ENCODE measurements at places on chromosomes 13 and 19. TPM values are rescaled to one million over a fixed set of nuclear protein-coding genes. Genes with fewer than 3 reads are reported as not detected.

SLC39A3 gene
- total RNA-seq: 40.8 TPM

GNA15 gene
- total RNA-seq: not detected

NAT14 gene
- 125 TPM for total RNA-seq

DMPK gene
- total RNA-seq: 107 TPM

- DNase-seq: no peak
- peaks cover 5% of the 10 kb centered on the region for H3K36me3 ChIP-seq
- peaks cover 20% of the 10 kb centered on the region for H3K4me1 ChIP-seq
- peaks cover 10% of the 10 kb centered on the region for H3K27me3 ChIP-seq
These were observed 4.2 kb upstream of the ISYNA1 start for GRCh38 chr19:18441804-18442788.

DNA sequence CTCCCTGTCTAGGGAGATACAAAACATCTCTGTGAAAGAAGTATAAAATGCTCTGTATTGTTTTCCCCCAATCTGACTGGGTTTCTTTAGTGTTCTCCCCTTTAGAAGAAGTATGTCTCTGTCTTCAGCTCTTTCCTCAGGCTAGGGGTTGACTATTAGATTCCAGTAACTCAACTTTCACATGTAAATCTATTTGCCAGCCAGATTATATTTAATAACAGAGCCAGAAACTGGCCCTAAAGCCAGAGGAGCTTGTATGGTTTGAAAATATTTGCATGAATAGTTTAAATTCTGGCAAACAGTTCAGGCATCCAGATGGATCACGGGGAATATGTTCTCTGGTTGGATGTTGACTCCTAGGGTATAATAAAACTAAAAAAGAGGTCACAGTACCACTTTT is 22.3 kb upstream of the CYSLTR2 start:
- no peaks in the 10 kb centered on the region for H3K4me1 ChIP-seq
- no peak overlapping the region for H3K27ac ChIP-seq
- no peaks in the 10 kb centered on the region for H3K27me3 ChIP-seq
- H3K4me3 ChIP-seq: no peak overlapping the region

DNA sequence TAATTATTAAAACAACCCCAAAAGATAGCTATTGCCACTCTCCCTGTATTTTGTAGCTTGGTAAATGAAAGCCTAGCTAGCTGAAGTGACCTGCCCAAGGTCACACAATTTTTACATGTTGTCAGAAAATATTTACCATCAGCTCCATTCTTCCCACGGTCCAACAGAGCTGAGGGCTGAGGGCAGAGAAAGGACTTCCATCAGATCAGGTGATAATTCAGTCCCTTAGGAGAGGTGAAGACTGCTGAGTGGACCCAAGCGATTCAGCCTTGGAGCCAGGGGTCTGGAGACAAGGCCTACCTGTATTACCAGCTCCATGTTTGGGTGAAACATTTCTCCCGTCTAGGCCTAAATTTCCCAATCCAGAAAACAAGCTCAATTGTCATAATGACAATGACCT is 149.5 kb upstream of the TSHZ3 start:
- no peak for DNase-seq
- H3K36me3 ChIP-seq: no peaks in the 10 kb centered on the region
- peaks cover 2% of the 10 kb centered on the region for H3K27me3 ChIP-seq
- H3K4me3 ChIP-seq: no peak overlapping the region
- no peak overlapping the region for H3K27ac ChIP-seq

DNA sequence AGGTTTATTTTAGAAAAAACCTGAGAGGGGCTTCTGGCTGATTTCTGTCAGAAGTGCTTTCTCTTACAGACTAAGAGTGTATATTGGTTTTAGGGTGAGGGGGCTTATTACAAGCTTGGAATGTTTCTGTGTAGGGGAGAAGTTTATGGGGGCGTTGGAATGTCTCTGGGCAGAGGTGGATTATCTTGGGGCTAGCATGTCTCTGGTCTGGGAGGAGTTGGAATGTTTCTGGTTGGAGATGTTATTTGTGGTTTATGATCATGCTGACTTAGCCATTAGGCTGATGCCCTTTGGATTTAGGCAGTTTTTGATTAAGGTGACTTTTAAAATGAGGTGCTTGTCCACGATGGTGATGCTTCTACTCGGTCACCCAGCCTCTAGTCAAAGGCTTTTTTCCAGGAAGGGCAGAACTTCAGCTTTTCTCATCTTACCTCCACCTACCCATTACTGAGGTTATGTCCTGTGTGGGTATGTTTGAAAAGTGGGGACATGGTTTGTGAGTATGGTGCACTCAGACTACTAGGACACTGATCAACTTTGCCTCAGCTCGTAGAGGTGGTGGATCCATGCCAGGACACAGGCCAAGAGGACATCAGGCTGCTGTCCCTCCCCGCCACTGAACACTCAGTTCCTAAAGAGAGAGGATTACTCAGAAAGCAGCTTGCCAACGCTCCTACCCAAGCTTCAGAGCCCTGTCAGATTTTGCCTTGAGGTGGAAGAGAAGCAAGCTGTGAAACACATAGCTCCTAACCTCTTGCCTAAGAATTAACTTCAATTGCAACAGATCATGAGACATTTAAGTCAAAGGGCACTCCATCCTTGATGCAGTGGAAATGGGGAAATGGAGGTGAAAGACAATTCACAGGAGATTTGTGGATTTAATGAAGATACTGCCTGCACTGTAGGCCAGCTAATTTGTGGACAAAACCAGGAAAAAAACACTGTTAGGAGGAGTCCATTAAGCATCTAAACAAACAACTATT is 63.6 kb downstream of the ZNF44 start:
- H3K27me3 ChIP-seq: peaks cover 5% of the 10 kb centered on the region
- DNase-seq: no peak
- H3K27ac ChIP-seq: peak overlapping the region; percentile 52
- peaks cover 53% of the 10 kb centered on the region for H3K36me3 ChIP-seq
- H3K4me3 ChIP-seq: no peak overlapping the region
- peaks cover 5% of the 10 kb centered on the region for H3K4me1 ChIP-seq

GRCh38 chr19:51688671-51689571 is 4.2 kb upstream of the SPACA6 start:
- DNase-seq: peak; percentile 83
- peak overlapping the region; percentile 96 for H3K4me3 ChIP-seq
- H3K27ac ChIP-seq: peak overlapping the region; percentile 99
- H3K36me3 ChIP-seq: peaks cover 3% of the 10 kb centered on the region

- peak; percentile 67 for DNase-seq
- H3K27ac ChIP-seq: no peak within 1 kb of the TSS
- H3K4me3 ChIP-seq: peak within 1 kb of the TSS; percentile 38
- H3K4me1 ChIP-seq: no peaks in the 10 kb centered on the region
These were observed at the start of gene LRRC8E for GRCh38 chr19:7888145-7888825. TSS of gene LRRC8E (plus strand) at chr19:7888510. CDS start at chr19:7895604, 7,094 bp downstream.

DNA sequence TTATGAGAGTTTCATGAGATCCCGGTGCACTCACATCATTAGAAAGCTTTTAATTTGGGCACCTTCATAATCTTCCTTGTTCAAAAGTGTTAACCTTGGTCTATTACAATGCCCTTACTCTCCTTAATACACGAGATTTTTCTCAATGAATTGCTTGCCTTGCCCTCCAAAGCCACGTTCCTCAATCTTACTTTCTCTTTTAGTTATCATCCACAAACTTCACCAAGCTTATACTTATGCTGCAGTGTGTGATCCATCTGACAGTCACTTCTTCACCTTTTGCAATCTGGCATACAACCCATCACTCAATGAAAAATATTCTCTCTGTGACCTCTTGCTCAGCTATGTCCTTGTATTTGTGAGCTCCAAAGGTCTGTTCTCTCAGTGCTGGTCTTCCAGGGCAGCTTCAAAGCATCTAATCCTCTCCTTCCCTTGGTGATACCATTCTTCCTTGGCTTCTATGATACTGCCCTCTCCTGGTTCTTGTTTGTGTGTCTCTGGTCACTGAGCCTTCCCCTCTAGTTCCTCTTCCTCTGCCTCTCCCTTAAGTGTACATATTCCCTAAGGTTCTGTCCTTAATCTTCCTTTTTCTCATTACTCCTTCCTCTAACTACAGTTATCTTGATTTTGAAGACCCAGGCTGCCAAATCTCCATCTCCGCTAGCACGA is 202.2 kb upstream of the STARD13 start:
- no peak overlapping the region for H3K4me3 ChIP-seq
- no peaks in the 10 kb centered on the region for H3K27me3 ChIP-seq
- H3K36me3 ChIP-seq: peaks cover 13% of the 10 kb centered on the region
- H3K4me1 ChIP-seq: peaks cover 2% of the 10 kb centered on the region

DNA sequence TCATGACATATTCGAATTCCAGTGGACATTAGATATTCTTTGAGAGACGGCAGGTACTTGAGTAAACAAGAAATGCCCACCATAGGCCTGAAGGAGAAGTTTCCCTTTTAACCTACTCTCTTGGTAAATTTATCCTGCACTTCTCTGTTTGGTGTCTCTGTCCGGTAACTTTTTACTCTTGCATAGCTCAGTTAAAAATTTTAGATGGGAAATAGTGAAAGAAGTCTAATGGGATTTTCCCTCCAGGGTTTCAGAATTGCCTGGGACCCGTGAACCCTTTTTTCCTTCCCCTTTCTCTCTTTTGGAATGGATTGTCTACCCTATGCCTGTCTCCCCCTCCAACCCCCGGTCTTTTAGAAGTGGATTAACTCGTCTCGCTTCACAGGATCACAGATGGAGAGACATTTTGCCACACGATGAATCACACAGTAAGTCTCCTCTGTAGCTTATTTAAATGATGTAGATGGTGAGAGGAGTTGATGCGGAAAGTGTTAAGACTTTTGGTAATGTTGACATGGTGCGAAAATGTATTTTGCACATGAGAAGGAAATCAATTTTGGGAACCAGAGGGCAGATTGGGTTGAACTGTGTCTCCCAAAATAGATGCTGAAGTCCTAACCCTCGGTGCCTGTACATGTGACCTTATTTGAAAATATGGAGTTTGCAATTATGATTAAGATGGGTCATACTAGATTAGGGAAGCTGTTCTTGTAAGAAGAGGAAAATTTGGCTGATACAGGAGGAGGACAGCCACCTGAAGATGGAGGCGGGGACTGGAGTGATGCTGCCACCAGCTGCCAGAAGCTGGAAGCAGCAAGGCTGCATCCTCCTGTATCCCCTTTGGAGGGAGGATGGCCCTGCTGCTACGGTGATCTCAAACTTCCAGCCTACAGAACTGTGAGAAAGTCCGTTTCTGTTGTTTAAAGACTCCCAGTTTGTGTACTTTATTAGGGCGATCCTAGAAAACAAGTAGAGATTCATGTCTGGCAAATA is 711 bp upstream of the MIPEP start:
- DNase-seq: no peak
- H3K27ac ChIP-seq: peak overlapping the region; percentile 68

- H3K27ac ChIP-seq: peak overlapping the region; percentile 97
- peak overlapping the region; percentile 65 for H3K4me3 ChIP-seq
- peaks cover 36% of the 10 kb centered on the region for H3K4me1 ChIP-seq
These were observed 158.6 kb downstream of the ZNF536 start for GRCh38 chr19:30530751-30531150.

DNA sequence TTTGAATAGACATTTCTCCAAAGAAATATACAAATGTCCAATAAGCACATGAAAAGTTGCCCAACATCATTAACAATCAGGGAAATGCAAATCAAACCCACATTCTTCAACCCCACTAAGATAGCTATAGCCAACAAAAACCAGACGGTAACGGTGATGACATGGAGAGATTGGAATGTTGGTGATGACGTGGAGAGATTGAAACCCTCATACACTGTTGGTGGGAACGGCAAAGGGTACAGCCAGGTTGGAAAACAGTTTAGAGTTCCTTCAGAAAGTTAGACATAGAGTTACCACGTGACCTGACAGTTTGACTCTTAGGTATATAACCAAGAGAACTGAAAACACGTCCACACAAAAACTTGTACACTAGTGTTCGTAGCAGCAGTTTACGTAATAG is 48.1 kb downstream of the TNFRSF19 start:
- peaks cover 1% of the 10 kb centered on the region for H3K27me3 ChIP-seq
- peaks cover 26% of the 10 kb centered on the region for H3K36me3 ChIP-seq
- no peak for DNase-seq
- no peak overlapping the region for H3K27ac ChIP-seq
- no peak overlapping the region for H3K4me3 ChIP-seq

- DNase-seq: peak; percentile 93
- peaks cover 22% of the 10 kb centered on the region for H3K27me3 ChIP-seq
- no peak overlapping the region for H3K27ac ChIP-seq
- peaks cover 6% of the 10 kb centered on the region for H3K4me1 ChIP-seq
These were observed 1.2 kb downstream of the BLVRB start for GRCh38 chr19:40464059-40465024.

DNA sequence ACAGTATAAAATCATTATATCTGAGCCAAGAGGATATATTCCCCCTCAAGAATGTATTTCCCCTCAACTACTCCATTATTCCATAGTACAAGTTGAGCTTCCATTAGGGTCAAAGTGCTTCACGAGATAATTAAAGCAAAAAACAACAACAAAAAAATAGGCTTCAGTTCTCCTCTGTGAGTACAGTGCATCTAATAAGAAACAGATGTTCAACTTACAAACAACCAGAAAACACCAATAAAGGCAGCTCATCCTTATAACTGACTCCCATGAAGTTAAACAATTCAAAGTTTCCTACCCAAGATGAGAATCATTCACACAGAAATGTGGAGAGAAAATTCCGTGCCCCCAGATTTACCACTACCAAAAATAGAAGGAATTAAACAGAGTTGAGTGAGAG is 854.4 kb downstream of the PCDH9 start:
- H3K4me3 ChIP-seq: peak overlapping the region; percentile 50
- peaks cover 37% of the 10 kb centered on the region for H3K4me1 ChIP-seq
- H3K27me3 ChIP-seq: peaks cover 5% of the 10 kb centered on the region
- peaks cover 4% of the 10 kb centered on the region for H3K36me3 ChIP-seq

GRCh38 chr13:76777096-76777495 is 109.1 kb downstream of the KCTD12 start:
- no peak overlapping the region for H3K4me3 ChIP-seq
- H3K36me3 ChIP-seq: no peaks in the 10 kb centered on the region
- H3K27ac ChIP-seq: no peak overlapping the region
- no peaks in the 10 kb centered on the region for H3K4me1 ChIP-seq
- no peaks in the 10 kb centered on the region for H3K27me3 ChIP-seq

DNA sequence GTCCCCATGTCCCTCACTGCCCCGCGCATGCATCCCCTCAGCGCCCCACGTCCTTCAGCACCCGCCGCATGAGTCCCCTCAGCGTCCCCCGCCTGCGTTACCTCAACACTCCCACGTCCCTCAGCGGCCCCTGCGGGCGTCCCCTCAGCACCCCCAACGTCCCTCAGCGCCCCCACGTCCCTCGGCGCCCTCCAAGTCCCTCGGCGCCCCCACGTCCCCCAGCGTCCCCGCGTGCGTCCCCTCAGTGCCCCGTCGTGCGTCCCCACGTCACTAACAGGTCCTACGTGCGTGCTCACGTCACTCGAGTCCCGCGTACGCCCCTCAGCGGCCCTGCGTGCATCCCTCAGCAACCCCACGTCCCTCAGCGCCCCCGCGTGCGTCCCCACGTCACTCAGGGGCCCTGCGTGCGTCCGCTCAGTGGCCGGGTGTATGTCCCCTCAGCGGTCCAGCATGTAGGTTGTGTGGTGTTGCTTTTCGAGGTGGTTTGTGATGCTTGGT is 19.5 kb upstream of the GAS6 start:
- DNase-seq: no peak
- H3K4me1 ChIP-seq: peaks cover 6% of the 10 kb centered on the region
- H3K4me3 ChIP-seq: no peak overlapping the region
- H3K27me3 ChIP-seq: peaks cover 4% of the 10 kb centered on the region
